ENCODE measurements at places on chromosomes 12 and 14.

GRCh38 chr12:70785896-70786295 lies 134.6 kb downstream of the PTPRR start:
- DNase-seq: no peak

DNA sequence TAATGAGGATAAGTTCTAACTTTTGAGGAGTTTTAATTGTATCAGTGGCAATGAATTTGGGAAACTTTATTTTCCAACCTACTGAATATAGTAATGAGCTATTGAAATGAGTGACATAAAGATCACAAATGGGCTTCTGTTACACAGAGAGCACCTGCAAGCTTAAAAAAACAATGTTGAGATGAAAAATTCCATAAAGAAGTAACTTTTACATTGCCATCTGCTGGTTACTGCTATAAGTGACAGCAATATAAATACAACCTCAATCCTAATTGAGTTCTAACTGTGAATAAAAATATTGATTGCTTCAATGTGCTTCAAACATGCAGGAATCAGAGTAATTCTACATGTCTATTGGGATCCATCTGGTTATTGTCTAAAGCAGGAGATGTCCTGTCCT lies 14.2 kb downstream of the WIF1 start:
- peak; percentile 41 for DNase-seq

- peak; percentile 72 for DNase-seq
Observed at GRCh38 chr12:78120866-78121560, 290.3 kb downstream of the NAV3 start.

- DNase-seq: peak; percentile 61
Observed at GRCh38 chr14:72888636-72889201, 5.2 kb downstream of the DPF3 start.

DNA sequence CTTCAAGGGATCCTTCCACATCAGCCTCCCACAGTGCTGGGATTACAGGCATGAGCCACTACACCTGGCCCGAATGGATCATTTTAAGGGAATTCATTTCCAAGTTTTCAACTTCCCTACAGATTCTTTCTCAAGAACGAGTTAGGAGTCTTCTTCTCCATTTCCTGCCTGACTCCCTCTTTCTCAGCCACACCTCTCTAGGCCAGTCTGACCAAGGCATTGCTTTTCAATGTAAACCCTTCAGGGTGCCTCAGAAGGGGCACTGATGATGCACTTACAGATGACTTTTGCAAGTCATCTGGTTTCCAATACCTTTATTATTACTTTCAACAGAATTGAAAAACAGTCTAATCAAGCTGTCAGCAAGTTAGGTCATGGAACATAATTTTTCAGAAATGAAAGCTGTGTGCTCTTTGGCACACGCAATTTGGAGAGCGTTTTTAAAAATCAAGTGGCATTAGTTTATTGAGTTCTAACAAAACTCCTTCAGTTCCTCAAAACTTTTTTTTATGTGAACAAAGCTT lies 47.2 kb downstream of the SVOP start:
- DNase-seq: no peak

DNA sequence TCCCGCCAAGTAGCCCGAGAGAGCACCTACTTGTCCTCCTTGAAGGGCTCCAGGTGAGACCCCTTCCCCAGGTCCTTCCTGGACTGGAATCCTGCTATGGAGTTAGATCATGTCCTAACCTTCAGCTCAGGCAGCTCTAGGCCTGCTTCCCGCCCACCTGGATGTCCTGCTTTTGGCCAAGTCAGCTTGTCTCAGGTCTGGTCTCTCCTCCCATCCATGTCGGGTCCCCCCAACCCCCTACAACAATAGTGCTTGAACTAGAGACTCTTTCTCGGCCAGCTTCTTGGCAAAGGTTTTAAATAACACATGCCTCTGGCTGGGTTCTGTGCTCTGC lies 3.6 kb downstream of the NAB2 start:
- no peak for DNase-seq

DNA sequence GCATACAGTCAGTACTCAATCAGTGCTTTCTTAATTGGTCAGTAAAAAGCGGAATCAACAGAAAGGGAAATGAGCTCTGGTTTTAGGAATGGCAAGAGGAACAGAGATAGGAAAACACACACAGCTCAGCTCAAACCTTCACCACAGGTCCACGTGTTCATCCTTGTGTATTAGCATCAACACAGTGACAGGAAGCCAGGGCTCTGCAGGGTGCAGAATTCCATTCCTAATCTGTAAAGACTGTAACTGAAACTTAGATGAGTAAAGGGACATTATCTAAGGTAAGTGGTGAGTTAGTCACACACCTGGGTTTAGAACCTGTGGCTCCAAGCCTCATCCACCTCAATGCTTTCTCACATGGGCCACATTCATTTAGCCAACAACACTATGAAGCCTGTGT lies 1242.2 kb upstream of the TMEM132C start:
- DNase-seq: no peak

DNA sequence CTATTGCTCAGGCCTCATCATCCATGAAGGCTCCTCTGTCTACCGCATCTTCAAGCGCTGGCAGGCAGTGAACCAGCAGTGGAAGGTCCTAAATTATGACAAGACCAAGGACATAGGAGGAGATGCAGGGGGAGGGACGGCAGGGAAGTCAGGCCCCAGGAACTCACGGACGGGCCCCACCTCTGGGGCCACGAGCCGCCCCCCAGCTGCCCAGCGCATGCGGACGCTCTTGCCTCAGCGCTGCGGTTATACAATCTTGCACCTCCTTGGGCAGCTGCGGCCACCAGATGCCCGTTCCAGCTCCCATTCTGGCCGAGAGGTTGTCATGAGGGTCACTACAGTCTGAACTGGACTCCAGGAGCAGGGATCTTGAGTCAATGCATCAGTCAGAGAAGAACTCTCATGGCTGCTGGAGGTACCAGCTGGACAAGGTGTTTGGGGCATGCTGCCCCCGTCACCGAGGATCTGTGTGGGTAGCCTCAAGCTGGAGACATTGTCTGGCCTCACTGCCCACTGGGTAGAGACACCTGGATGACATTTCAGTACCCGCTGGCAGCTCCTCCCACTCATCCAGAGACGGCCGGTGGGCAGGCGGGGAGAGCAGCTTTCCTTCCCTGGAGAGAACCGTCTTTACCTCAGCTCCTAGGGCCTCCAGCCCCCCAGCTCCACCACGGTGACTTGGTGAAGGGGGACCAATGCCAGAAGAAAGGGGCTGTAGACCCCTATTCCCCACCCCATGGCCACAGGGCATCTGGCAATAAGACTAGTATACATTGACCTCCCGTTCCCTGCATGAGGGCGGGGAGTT lies 3.9 kb downstream of the MARCHF9 start:
- no peak for DNase-seq

GRCh38 chr14:43135877-43136411 lies 1371.1 kb downstream of the FSCB start:
- DNase-seq: no peak

GRCh38 chr14:85333313-85333712 lies 196.6 kb upstream of the FLRT2 start:
- peak; percentile 61 for DNase-seq

DNA sequence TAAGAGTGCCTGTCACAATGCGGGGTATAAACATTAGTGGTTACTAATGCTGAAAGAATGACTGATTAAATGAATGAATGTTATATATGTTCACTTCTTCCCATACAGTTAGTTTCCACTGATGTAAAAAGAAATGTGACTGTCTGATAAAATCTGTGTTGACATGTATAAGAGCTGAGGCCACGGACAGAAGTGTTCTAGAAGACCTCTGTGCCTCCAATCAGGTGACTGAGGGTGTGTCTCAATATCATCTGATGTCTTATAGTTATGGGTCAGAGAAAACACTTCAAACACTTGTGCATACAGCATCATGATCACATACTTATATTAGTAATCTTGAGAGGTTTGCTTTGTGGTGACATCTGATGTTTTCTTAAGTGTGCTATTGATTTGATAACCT lies 183.4 kb downstream of the TTC7B start:
- no peak for DNase-seq

- no peak for DNase-seq
Observed at GRCh38 chr12:30874455-30875321, 51.9 kb upstream of the TSPAN11 start.

DNA sequence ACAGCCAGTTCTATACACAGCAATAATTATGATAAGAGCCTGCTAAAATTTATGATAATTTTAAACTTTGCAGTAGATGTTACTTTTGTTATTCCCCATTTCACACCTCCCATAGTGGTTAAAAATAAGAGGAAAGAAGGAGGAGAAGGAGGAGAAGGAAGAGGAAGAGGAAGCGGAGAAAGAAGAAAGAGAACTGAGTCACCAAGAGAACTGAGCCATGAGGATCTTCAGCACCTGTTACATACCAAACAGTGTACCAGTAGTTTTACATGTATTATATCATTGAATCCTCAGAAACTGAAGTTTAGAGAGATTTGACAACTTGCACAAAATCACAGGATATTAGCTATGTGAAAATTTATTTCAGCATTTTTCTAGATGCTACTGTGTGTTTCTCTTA lies 3.9 kb downstream of the CD163 start:
- no peak for DNase-seq

- peak; percentile 46 for DNase-seq
Observed at GRCh38 chr12:80556566-80556965, 112.5 kb downstream of the PTPRQ start.

DNA sequence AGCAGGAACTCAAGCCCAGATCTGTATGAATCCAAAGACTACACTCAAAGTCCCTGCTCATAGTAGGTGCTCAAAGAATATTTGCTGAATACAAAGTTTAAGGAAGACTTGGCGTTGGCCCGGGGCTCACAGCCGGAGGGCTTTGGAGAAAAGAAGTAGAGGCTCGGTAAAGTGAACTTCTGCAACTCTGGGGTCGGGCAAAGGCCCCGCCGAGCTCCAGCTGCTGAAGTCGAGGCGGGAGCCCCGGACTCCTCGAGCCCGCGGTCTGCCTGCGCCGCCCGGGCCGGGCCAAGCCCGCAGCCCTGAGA lies 335 bp downstream of the GCN1 start:
- DNase-seq: no peak

- DNase-seq: peak; percentile 32
Observed at GRCh38 chr14:58200846-58201245, 897 bp downstream of the ACTR10 start.

- peak; percentile 91 for DNase-seq
Observed at GRCh38 chr14:35406506-35407305, 2.2 kb upstream of the NFKBIA start.

DNA sequence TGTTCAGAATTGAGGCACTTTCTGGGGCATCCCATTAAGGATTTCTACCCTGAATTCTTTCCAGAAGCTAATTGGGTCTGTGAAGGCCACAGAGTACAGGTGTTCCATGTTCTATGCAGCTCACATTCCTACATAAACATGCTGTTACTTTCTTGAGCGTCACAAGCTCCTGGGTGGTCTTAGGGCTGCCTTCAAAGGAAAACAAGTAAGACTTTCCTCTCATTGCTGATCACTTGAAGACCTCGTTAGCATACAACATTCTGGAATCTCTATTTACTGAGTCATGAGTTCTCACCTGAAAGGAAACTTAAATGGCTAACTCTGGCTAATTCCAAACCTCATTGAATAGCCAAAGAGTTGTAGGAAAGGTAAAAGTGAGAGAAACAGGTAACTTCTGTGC lies 63.0 kb upstream of the HMGA2 start:
- DNase-seq: no peak

GRCh38 chr12:26791301-26791791 lies 41.6 kb downstream of the ITPR2 start:
- DNase-seq: peak; percentile 41

- DNase-seq: no peak
Observed at GRCh38 chr14:91246051-91246852, 1.7 kb upstream of the GPR68 start.

DNA sequence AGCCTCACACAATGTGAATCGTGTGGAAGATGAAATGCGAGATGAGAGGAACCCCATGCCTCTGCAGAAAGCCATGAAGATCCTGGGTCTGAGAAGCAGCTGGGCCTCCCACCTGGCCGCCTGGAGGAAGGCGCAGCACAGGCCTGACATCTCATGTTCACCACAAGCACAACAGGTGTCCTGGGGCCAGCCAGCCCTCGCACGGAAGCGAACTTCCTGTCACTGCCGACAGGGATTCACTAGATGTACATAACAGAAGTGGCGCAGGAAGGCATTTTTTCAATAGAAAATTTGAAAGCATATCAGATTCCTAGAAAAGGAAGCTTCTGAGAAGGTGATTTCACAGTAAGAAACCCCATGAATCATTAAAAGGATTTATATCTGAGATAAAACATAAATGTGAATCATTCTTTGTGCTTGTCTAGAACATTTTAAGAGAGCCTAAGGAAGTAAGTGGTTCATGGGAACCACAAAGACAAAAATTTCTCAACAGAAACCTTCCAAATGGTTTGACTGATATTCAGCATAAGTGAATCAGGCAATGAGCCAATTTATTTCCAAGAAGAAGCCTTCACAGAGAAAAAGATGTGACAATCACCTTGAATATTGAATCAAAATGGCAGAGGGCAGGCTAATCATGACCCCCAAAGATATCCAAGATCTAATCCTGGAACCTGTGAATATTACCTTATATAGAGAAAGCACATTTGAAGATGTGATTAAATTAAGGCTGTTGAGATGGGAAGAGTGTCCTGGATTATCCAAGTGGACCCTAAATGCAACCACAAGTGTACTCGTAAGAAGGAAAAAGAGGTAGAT lies 311.9 kb downstream of the DUSP6 start:
- DNase-seq: peak; percentile 23

DNA sequence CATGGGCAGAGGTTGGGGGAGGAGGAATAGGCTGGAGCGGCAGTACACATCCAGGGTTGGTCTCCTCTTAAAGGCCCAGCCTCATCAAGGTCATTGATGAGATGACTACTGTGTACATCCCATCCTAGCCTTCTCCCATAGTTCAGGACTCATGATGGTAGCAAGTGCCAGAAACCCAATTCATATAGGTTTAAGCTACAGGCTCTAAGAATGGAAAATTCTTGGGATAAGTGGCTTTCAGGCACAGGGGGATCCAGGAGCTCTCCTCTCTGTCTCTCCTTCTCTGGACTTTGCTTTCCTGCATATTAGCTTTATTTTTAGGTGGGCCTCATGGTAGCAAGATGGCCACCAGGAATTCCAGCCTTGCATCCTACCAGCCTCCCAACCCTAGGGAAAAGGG lies 6.3 kb downstream of the SDSL start:
- no peak for DNase-seq

- no peak for DNase-seq
Observed at GRCh38 chr14:73846947-73847346, 4.7 kb upstream of the PTGR2 start.

GRCh38 chr12:23569356-23569755 lies 380.1 kb downstream of the SOX5 start:
- DNase-seq: no peak

DNA sequence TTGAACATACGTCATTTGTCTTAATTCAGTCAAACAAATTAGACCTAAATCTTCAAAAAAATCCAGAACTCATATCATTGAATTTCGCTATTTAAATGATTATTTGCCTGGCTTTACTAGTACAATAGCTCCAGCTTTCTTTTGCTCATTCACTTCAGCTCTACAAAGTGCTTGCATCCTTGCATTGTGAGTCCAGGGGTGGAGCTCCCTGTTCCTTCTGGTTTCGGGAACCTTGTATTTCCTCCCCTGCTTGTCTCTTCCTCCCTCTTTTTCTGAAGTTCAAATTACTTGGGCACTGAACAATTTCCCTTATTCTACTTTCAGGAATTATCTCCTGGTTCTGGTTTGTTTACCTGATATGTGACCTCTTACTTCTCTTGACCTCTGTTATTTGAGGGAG lies 58.1 kb upstream of the KITLG start:
- DNase-seq: no peak

GRCh38 chr14:79516009-79516408 lies 695.3 kb downstream of the DIO2 start:
- DNase-seq: no peak
